ENCODE measurements at places on chromosomes 5 and 9. TPM values are rescaled to one million over a fixed set of nuclear protein-coding genes. Genes with fewer than 3 reads are reported as not detected.

SLC6A18 gene
- total RNA-seq: not detected

- peaks cover 18% of the 10 kb centered on the region for H3K4me1 ChIP-seq
- H3K4me3 ChIP-seq: no peak overlapping the region
- H3K36me3 ChIP-seq: peaks cover 9% of the 10 kb centered on the region
- no peaks in the 10 kb centered on the region for H3K27me3 ChIP-seq
- H3K27ac ChIP-seq: no peak overlapping the region
- DNase-seq: no peak
These were observed 493.9 kb downstream of the NTRK2 start for GRCh38 chr9:85163415-85163814.

GRCh38 chr9:73137286-73137899 is 14.3 kb upstream of the ANXA1 start:
- H3K27ac ChIP-seq: no peak overlapping the region
- no peaks in the 10 kb centered on the region for H3K27me3 ChIP-seq

GRCh38 chr5:173835131-173835530 is 53.0 kb upstream of the CPEB4 start:
- H3K27me3 ChIP-seq: no peaks in the 10 kb centered on the region
- H3K4me3 ChIP-seq: no peak overlapping the region
- no peaks in the 10 kb centered on the region for H3K36me3 ChIP-seq
- no peak overlapping the region for H3K27ac ChIP-seq
- DNase-seq: no peak
- peaks cover 8% of the 10 kb centered on the region for H3K4me1 ChIP-seq

All from WTC11 (cell line).